Urinary bladder (tissue), 4 donors: ENCODE measurements at places on chromosomes 2 and 18.

GRCh38 chr2:184597571-184597991, 748 bp upstream of the ZNF804A start:
- DNase-seq, result peak; percentile 29

- DNase-seq, result no peak
Observed at GRCh38 chr18:51666763-51667191, 469.3 kb upstream of the MEX3C start.

GRCh38 chr2:174121175-174121574, 127.2 kb downstream of the OLA1 start:
- DNase-seq, result no peak

GRCh38 chr2:112012556-112012955, 42.5 kb upstream of the TMEM87B start:
- DNase-seq, result no peak

GRCh38 chr18:63159590-63159989, 160.0 kb downstream of the BCL2 start:
- no peak for DNase-seq

- DNase-seq, result no peak
Observed at GRCh38 chr2:50956886-50957285, 75.0 kb downstream of the NRXN1 start.

- no peak for DNase-seq
Observed at GRCh38 chr2:112160283-112161250, 22.4 kb downstream of the FBLN7 start.

- no peak for DNase-seq
Observed at GRCh38 chr18:53115876-53116585, 776.0 kb downstream of the DCC start.

- no peak for DNase-seq
Observed at GRCh38 chr18:2644535-2644934, 11.0 kb upstream of the SMCHD1 start.

DNA sequence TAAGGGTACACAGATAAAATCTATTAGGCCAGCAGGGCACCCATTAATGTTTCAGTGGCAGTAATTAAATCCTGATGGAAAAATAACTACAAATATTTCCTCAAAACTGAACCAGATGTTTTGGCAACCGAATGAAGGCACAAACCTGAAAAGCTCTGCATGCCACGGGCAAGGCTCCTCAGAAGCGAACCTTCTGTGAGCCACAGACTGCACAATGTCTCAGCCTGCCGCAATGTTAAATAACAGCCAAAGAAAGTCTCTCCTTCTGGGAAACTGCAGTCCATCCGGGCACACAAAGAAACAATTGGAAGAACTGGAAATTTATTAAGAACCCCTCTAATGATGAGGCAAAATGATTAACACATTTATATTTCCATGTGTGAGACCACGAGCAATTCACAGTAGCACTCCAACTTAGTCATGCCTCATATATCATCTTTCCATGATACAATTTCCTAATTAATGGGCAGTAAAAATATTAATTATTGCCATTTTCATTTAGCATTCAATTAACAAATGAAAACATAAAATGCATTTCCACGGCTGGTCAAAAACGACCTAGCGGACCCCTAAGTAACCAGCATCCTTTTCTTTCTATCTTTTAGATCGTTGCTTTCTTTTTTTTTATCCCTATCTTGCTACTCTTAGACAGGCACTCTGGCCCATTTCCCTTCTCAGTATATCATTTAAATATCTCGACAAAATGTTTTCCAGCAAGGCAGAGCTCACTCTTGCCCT, 237.5 kb downstream of the EPHA4 start:
- no peak for DNase-seq

DNA sequence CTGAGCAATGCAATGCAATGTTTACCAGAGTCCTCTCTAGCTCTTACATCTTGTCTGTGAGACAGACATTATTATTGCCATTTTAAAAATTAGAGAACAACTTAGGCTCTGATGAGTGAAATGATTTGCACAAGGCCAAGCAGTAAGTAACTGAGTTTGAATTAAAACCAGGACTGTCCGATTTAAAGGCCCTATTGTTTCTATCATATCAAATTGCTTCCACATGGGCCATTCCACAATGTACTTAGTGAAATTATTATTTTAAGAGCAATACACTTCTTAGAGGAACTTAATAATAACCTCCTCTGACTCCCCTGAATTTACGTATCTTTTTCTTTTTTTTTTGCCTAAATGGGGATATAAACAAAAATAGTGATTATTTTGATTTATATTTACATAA, 64.6 kb downstream of the PLCL1 start:
- DNase-seq, result no peak

DNA sequence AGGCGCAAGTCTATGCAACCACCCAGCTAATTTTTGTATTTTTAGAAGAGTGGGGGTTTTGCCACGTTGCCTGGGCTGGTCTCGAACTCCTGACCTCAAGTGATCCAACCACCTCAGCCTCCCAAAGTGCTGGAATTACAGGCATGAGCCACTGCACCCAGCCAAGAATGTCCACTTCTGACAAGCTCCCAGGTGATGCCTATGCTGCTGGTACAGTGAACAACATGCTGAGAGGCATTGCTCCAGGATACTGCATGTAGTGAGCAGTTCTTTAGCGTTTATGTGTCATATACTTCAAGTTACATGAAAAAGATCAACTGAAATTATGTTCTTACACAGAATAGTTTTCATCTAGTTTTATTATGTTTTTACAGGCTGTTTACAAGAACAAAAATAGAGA, 17.2 kb upstream of the ELAC1 start:
- DNase-seq, result no peak

- DNase-seq, result no peak
Observed at GRCh38 chr2:68000170-68000825, 62.5 kb downstream of the C1D start.

GRCh38 chr18:39449566-39449965, 1884.0 kb upstream of the CELF4 start:
- DNase-seq, result no peak
